ENCODE measurements at places on chromosomes 16 and 17.

DNA sequence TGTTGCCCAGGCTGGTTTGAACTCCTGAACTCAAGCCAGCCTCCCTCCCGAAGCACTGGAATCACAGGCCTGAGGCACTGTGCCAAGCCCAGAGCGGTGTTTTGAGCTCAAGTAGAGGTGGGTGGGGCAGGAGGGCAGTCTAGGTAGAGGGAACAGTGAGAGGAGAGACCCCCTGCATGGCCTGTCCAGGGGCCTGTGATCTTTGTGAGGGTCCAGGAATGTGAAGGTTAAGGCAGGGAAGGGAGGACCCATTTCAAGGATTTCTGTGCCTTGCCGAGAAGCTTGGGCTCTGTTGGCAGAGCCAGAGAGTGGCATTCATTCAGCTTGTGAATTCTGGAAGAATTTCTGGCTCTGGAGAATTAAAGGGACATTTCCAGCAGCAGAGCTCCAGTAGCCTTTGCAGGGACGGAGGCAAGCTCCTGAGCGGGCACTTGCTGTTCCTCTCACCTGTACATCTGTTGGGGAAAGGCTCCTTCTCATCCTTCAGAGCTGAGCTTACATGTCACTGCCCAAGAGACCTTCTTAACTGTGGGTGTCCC, 2.7 kb downstream of the WWOX start:
- DNase-seq: no peak

- DNase-seq: no peak
Observed at GRCh38 chr17:19345067-19345460, 17.5 kb downstream of the B9D1 start.

- no peak for DNase-seq
Observed at GRCh38 chr16:67445913-67446907, 15.3 kb downstream of the HSD11B2 start.

GRCh38 chr16:2213817-2214718, 572 bp downstream of the PGP start:
- DNase-seq: no peak

GRCh38 chr17:2700030-2700490, 11.5 kb downstream of the CLUH start:
- no peak for DNase-seq

DNA sequence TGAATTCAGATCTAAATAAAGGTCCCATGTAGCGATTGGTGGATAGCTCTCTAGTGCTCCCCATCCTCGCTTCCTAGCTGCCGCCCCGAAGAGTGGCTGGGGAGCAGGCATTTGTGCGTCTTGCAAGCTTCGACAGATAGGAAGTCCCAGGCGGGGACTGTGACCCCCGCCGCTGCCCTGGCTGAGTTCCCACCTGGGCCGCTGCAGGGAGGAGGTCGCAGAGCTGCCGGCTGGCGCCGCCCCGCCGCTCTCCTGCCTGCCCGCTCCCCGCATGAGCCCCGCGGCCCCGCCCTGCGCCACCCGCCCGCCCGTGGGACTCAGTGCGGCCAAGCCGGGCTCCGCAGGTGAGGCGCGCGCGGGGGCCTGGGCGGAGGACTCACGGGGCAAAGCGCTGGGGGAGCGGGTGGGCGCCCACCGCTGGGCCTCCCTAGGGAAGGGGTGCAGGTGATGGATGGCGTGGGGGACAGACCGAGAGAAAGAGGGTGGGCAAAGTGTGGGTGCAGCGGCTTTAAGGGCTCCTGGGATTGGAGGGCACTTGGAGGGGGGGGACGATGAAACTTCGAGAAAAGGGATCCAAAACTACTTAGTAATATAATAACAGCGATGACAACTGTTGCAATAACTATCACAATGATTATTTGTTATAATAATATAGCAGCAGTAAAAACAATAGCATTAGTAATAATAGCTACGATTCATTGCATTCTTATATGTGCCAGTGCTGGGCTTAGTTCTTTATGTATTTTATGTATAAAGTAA, at the start of gene OTOA:
OTOA (plus strand) TSS at position 80 of the 759 bp plus-strand sequence. CDS start 14,547 bp downstream, outside the sequence.
- DNase-seq: no peak

DNA sequence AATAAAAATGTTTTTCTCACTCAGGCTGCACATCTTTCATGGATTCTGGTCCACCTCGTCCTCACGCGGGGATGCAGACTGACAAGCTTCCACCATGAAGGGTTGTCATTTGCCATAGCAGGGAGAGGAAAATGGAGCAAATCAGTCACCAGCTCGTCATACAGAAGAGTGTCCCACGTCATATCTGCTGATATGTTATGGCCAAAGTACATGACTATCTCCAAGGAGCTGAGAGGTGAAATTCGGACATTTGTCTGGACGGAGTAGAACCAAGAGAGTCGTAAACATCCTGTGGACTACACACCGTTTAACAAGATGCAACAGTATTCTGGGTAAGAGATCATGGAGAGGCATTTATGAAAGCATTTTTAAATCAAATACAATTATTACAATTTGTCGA, 75.3 kb upstream of the MYOCD start:
- DNase-seq: no peak

DNA sequence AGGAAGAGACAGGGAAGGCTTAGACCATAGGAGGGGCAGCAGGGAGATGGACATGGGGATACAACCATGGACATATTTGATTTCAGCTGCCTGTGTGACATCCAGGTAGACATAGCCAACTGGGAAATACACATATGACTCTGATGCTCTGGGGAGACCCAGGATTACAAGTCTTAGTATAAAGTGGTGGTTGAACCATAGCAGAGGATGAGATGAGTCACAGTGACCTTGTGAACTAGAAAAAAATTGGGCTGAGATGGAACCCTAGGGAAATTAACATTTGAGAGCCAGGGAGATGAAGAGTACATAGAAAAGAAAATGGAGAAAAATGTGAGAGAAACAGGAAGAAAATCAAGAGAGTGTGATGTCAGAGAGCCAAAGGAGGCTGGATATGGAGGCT, 10.2 kb downstream of the MARCHF10 start:
- no peak for DNase-seq

DNA sequence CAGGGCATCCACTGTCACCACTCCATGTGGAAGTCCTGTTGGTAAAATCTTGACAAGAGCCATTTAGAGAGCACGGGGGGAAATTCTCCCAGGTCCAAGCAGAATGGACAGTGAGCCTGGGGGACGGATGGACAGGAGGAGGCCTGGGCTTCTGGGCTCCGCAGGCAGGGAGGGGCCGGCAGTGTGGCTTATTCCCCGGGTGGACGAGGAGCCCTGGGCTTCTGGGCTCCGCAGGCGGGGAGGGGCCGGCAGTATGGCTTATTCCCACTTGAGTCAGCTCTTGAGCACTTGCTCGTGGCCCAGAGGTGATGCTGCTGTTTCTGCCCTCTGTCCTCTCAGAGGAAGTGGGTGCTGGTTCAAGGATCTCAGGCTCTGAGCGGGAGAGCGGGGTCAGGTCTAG, 22.2 kb upstream of the RPL13 start:
- DNase-seq: no peak

DNA sequence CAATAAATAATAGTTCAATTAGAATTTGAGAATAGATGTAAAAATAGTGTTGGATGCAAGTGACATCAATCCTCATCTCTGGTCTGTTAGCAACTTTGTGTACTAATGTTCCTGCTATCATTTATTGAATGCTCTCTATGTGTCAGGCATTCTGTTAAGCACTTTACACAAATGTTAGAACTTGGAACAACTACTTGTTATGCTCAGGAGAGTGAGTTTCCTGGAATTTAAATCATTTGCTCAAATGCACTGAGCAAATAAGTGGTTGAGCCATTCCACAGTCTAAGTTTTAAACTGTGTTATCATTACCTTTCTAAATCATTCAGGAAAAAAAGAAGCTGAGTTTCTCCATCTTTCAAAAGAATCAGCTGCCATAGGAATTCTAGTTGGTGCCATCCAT, 1327.3 kb upstream of the GOT2 start:
- no peak for DNase-seq

DNA sequence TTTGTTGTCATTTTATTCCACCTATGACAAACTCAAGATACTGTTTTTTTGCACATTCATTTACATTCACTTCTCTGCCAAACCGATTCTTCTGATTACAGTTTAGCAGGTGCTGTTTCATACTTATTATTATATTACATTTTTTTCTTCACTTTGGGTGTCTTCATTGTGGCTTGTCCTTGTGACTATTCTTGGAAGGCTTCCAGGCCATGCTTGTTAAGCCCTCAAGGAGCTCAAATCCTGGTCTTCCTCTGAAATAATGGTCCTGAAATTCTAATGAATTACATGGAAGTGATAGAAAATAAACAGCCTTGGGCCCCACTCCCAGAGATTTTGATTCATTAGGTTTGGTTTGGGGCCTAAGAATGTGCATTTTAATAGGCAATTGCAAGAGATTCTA, 1.4 kb downstream of the KRTAP2-4 start:
- no peak for DNase-seq

GRCh38 chr16:30065943-30066760, 592 bp downstream of the ALDOA start:
- no peak for DNase-seq

- DNase-seq: no peak
Observed at GRCh38 chr17:55294042-55294751, 29.4 kb downstream of the HLF start.

GRCh38 chr17:19769946-19770652, 22.0 kb upstream of the ALDH3A1 start:
- DNase-seq: no peak

DNA sequence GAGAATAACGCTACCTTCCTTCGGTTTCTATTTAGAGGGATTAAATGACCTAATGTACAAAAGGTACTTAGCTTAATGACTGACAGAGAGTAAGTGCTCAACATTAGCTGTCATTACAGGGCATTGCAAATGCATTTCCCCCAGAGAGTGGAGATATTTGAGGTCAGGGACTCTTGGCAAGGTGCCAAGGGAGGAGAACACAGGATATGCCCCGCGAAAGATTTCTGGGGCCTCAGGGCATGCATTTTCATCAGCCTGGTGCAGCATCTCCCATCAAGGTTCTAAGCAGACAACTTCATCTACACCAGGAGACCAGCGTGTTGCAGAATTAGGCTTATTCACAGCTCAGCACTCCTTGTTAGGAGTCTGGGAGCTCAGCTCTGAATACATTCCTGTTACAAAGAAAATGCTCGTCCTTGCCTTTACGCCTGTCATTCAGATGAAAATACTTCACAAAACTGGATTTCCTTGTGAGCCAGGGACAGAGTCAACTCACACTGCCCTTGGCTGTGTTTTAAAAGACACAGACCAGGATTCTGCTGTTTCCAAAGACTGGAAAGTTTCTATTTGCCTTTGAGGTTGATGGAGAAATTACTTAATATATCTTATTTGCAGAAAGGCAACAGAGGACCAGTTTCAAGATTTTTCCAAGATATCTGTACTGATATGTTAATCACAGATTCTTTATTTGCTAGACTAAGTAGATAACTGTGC, 108.2 kb downstream of the VAT1L start:
- DNase-seq: no peak

Data from activated CD4-positive, alpha-beta T cell treated with anti-CD3 and anti-CD28 coated beads for 4 hours (primary cell).